ENCODE measurements at places on chromosomes 5 and 9.

GRCh38 chr9:4464911-4465513, 25.3 kb upstream of the SLC1A1 start:
- DNase-seq: no peak

DNA sequence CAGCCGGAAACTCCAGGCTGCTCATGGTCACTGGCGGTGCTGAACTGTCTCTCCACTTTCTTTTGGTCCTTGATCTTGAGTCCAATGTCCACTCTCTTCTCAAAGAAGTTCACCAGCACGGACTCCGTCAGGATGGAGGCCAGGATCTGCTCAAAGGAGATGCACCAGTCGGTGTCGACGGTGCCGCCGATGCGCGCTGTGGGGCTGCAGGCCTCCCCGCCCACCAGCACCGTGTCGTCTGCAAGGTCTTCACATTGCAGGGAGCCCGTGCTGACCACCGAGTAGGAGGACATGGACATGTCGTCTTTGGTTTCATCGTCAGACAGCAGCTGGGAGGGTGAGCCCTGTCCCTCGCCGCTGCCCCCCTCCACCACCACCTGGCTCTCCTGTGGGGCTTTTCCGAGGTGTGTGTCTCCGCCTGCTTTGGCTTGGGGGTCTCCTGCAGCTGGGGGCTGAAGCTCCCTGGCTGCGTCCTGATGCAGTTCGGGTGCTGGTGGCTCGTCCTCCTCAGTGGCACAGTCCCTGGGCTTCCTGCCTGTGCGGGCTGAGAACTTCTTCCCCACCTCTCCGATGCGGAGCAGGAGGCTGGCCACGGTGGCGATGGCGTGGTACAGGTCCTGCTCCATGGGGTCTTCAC, 5.0 kb upstream of the MRNIP start:
- no peak for DNase-seq

- no peak for DNase-seq
Measured at GRCh38 chr5:6644794-6645241, 11.6 kb downstream of the SRD5A1 start.

DNA sequence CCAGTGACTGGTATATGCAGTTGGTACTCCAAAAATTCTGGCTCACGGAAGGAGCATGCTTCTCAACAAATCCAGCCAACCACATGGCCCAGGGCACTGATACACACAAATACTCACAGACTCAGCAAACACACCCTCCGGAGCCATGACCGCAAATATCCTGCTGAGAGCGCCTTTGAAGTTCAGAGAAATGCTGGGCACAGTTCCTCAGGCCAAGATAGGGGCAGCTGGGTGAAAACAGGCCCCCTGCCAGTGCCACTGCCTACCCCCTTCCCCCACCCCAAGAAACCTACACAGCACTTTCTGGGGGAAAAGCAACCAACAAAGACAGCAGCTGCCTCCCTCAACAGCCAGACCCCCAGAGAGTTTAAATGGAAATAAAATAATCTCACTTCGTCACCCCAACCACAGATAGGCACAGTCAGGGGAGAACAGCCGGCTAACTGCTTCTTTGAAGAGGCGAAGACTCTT, 120.0 kb downstream of the C5orf15 start:
- DNase-seq: no peak

DNA sequence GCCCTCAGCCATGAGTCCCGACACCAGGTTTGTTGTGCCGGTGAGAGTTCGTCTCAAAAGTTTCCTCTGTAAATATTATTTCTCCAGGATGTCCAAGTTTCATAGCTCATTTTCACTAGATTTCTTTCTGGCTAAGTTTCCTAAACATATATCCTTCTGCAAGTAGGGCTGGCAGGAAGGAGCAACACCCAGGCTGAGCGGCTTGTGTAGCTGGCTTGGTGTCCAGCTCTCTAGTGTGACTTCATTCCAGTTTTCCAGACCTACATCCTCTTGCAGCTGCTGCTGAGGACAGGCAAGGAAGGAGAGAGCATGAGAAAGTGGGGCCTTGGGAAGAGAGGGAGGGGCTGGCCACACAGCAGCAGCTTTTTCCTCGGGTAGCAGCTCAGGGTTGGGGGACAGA, 80.3 kb downstream of the FGF1 start:
- no peak for DNase-seq

DNA sequence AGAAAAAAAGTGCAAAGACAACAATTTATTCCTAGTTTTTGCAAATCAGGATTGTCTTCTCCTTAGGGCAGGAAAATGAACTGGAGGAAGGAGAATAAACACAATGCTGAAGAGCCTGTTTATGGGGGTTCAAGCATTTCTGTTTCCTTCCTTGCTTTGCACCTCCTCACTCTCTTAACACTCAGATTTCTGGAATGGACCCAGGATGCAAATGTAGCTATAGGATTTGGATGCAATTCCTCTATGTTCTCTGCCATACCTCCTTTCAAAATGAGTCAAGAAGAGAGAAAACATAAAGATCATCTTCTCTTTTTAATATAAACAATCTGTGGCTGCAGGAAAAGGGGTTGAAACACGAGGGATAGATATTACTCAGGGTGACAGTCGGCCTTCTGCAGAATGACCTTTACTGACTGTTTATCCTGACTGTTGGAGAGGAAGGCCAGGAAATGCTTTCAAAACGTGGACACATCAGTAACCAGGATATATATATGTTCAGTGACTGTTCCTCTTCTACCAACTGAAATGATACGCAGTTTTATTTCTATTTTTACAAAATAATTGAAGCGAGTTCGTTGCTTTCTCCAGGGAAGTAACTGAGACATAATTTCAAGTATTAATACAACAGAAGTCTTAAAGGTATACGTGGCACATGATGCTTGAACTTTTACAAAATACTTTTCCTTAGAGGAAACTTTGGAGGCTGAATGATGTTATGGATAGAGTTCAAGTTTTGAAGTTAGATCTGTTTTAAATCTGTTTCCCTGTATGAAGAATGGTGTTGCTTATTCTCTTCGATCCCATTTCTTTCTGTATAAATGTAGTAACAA, 44.4 kb downstream of the ACTBL2 start:
- DNase-seq: no peak

DNA sequence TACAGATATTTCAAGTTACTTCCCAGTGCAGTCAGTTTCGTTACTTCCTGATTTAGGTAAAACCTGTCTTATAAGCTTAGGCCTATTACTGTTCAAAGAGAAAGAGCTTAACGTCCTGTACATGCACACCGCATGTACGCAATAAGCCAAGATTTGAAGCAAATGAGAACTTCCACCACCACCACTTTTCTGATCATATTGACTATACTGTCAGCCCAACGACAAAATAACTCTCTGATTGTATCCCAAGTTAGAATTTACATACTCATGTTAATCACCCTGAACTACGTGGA, 5.1 kb downstream of the NFIB start:
- no peak for DNase-seq

- no peak for DNase-seq
Measured at GRCh38 chr5:73654171-73654811, 28.3 kb downstream of the ARHGEF28 start.

- DNase-seq: no peak
Measured at GRCh38 chr9:38224941-38225340, 155.9 kb upstream of the SHB start.

DNA sequence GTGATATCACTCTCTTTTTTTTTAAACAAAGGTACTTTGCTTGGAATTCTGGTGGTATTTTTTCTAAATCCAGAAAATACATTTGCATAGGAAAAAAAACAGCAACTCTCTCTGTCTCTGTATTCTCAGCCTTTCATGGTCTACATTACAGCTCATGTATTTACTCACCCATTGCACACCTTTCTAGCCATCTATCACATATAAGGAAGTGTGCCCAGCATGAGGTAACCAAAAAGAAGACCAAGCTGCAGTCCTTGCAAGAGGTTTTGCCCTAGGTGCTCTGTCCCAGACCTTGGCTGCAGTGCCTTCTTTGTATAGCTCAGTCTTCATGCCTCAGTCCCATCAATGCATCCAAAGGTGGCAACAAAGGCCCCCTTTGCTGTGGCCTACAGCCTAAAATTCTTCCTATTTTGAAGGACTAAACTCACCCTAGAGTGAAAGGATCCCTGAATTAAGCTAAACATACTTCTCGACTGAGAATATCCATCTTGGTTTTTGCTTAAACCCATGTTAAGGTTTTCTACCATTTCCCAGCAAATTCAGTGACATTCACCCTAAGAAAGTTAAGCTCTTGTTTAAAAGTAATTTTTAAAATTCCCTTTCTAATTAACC, 446.4 kb downstream of the KIF4B start:
- no peak for DNase-seq

DNA sequence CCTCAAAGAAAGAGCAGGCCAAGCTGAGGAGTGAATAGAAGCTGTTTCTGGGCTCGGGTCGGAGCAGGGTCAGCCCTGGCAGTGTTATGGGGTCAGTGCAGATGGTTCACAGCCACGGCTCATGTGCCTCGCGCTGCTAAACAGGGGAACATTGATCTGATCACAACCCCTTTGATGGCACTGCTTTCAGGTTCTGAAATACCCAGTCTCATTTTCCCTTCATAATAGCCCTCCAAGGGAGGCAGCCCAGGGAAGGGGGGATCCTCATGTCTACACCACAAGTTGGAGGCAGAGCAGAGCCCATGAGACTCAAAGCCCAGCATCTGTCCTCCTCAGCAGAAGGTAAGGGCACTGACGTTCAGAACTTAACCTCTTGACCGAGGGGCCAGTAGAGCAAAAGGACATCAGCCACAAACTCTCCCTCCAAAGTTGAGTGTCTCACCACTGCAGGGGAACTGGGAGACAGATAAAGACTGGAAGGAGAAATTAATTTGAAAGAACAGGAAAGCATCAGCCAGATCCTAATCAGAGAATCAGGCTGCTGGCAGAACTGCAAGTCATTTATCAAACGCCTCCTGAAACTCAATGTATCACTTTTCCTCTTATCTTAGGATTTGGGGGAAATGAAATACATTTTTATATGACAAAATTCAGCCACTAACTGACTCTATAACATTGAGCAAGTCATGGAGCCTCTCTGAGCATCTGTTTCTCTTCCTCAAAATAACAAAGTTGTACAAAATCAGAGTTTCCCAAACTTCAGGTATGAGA, 110.6 kb downstream of the SH3TC2 start:
- DNase-seq: no peak

- DNase-seq: no peak
Measured at GRCh38 chr9:108761655-108762347, 94.0 kb downstream of the ACTL7B start.

Measured in stimulated activated naive CD4-positive, alpha-beta T cell (primary cell).